ENCODE measurements at places on chromosomes 4 and X.

DNA sequence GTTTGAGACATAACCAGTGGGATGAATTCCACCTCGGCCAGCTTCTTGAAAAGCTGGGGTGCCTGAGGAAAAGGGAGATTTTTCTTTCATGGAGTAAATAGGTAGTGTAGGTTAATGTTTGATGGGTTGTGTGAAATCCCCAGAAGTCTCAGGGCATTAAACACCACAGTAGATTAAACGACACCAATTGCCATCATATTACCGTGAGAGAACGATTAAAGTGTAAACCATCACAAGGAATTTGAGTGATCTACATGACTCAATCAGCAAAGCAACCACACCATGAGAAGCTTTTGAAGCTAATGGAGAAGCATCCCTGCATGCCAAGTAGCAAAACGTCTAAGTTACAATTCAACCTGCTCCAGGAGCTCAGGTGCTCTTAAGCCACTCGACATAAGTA lies 322.5 kb upstream of the GATB start:
- no peak for DNase-seq

- no peak for DNase-seq
These were observed 21.4 kb upstream of the SCRG1 start for GRCh38 chr4:173420324-173420752.

DNA sequence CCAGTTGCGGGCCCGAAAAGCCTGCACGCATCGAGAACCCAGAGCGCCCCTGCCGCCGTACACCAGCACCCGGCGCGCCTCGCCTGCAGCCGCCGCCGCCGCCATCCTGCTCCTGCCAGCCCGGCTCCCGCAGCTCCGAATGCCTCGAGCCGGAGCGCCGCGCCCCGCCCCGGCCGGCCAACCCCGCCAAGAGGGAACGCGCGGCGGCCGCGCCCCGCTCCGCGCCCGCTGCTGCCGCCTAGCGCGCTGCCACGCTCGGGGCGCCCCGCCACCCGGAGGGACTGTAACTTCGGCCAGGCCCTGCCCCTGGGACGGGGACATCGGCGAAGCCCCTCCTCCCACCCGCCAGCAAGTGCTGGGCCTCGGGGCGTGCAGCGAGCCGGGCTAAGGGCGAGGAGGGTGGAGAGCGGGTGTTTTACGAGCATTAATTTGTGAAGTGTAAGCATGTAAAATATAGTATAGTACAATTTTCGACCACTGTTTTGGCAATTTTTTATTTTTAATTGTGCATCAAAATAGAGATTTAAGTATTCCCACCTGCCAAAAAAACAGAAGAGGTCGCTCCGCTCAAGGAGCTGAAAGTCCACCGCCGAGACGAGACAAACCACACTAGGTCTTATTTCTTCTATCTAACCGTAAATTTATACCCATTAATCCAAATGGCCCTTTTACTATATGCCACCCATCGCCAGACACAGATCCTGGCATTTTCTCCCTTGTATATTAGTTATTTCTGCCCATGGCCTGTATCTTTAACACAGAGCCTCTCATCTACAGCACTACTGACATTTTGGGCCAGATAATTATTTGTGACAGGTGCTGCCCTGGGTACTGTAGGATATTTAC lies at the start of gene QDPR:
Gene QDPR (minus strand): TSS at position 141 of the 846 bp plus-strand sequence. CDS start 36 bp downstream, at position 105.
- DNase-seq = peak; percentile 76

- no peak for DNase-seq
These were observed 63.0 kb downstream of the ARHGAP10 start for GRCh38 chr4:147794787-147795413.

DNA sequence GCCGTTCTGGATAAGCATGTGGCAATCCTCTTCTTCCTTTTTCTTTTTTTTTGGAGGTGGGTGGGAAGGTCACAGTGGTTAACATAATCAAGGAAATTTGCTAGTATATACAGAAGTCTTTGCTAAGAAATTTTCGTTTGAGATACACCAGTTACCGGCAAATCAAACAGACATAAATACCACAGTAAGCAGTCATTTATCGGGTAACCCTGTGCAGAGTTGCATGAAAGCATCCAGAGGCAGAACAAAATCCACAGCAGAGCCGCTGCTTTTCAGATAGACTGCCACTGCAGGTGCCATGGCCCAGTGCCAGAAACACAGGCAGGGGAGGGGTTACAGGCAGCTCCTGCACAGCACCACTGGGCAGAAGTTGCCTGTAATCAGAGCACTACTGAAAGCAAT lies 179.1 kb upstream of the MAB21L2 start:
- DNase-seq = no peak

GRCh38 chr4:107900508-107900907 lies 30.8 kb upstream of the CYP2U1 start:
- no peak for DNase-seq

DNA sequence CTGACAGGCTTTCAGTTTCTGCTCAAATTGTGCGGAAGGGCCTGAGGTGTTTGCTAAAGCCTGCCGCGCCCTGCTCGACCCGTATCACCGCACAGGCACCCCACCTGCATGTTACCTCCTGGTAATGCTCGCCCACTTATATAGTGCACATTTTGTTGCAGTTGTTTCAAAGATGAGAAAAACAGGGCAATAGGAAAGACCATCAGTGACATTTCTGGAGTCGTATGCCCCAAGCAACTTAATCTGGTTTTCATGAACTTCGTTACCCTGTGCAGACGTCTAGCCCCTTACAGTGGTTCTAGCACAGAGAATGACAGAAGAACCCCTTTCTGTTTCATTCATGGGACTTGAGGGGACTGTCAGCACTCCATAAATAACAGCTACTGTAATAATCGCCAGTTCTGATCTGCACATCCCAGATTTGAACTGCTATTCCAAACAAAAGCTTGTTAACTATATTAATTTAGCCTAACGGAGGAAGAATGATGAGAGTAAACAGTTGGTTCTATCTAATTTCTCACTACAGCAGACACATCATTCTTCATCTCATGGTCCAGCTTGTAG lies 940 bp upstream of the DCTD start:
- DNase-seq = no peak

- no peak for DNase-seq
These were observed 182.1 kb downstream of the CPE start for GRCh38 chr4:165560941-165561340.

DNA sequence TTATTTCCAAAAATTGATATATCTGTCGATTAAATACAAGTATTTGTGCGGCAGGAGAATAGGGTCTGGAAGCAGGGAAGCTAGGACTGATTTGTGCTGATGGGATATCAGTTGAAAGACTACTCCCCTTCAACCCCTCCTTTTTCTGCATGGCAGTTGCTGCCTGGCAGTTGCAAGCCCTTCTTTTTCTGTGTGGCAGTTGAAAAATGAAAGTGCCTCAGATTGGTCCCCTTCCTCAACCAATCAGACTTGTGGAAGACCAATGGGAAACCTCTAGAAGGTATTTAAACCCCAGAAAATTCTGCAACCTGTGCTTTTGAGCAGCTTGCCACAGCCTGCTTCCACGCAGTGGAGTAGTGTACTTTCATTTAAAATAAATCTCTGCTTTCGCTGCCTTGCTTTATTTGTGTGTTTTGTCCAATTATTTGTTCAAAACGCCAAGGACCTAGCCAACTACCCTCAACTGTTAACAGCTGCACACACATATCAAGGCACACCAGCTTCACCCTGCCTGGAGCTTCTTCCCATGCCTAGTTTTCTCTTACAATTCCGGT lies 1.5 kb upstream of the TMA16 start:
- no peak for DNase-seq

DNA sequence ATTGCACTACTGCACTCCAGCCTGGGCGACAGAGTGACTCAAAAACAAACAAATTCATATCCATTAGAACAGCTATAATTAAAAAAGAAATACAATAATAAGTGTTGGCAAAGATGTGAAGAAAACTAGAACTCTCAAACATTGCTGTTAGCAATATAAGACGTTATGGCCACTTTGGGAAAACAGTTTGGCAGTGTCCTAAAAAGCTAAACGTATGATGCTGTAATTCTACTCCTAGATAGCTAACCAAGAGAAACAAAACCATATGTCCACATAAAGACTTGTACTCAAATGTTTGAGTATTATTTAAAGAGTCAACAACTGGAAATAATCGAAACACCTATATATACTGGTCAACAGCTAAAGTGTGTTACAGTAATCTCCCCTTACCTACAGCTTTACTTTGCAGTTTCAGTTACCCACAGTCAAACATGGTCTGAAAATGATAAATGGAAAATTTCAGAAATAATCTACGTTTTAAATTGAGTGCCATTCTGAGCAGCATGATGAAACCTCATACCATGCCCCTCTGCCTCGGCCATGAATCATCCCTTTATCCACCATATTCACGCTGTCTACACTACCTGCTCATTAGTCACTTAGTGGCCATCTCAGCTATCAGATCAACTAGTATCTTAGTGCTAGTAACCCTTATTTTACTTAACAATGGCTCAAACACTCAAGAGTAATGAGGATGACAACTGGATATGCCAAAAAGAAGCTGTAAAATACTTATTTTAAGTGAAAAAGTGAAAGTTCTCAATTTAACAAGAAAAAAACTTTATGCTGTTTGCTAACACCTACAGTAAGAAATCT lies 4.9 kb downstream of the ELF2 start:
- DNase-seq = no peak

GRCh38 chrX:124240422-124240821 lies 92.0 kb upstream of the TEX13D start:
- DNase-seq = no peak

GRCh38 chrX:17588303-17588702 lies 149.0 kb upstream of the SCML1 start:
- DNase-seq = no peak

DNA sequence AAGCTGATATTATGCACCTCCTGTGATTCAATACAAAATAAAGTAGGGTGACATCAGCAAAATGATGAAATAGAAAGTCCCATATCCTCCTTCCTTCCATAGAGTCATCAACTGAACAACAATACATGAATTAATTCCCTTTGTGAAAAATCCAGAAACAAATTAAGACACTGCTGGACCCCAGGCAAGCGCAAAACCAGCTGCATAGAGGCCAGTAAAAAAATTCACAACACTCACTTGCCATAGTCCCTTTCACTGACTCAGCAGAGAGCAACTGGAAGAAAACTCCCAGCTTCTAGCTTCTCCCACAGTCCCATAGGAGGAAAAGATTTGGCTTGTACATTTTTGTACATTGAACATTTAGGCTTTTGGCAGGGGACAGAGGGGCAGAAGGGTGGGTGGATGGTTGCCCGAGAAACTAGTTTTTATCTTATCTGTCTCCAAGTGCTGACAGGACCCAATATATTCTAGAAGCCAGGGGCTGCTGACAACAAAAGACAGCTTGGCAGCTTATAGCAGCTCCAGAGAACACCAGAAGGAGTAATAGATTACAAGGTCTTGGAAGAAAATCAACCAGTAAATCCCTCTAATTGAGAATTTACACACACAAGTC lies 124.6 kb downstream of the NDST3 start:
- DNase-seq = no peak

- DNase-seq = no peak
These were observed 248.5 kb upstream of the DIAPH2 start for GRCh38 chrX:96436105-96436504.

- no peak for DNase-seq
These were observed 111.2 kb downstream of the CEP44 start for GRCh38 chr4:174394915-174395314.

- no peak for DNase-seq
These were observed 55.3 kb downstream of the MBNL3 start for GRCh38 chrX:132433551-132433950.

DNA sequence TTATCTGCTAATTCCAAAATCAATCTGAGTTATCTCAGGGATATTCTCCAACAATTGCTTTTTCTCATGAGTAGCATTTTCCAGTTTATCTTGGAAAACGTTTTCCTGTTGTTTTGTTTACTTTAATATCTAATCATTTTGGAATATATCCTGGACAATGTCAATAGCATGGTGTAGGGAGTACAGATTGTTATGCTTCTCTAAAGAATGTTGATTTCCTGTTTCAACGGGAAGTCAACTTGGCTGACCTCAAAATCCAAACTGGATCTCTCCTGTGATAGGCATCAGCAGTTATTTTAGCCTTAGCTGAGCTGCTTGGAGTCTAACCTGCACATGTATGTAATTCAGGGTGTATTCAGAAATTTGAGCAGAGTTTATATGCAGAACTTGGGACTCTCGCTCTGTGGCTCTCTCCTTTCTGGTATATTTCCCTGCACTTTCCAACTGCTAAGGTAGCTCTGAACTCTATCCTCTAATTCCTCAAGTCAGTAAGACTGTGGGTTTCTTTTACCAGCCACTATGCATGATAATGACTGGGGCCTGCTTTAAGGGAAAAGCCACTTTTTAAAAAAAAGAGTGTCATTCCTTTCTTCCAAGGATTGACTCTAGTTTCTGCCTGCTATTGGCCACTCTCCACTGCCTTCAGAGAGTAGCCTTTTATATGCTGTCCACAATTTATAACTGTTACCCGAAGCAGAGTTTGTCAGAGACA lies 7.7 kb downstream of the PRSS48 start:
- no peak for DNase-seq

DNA sequence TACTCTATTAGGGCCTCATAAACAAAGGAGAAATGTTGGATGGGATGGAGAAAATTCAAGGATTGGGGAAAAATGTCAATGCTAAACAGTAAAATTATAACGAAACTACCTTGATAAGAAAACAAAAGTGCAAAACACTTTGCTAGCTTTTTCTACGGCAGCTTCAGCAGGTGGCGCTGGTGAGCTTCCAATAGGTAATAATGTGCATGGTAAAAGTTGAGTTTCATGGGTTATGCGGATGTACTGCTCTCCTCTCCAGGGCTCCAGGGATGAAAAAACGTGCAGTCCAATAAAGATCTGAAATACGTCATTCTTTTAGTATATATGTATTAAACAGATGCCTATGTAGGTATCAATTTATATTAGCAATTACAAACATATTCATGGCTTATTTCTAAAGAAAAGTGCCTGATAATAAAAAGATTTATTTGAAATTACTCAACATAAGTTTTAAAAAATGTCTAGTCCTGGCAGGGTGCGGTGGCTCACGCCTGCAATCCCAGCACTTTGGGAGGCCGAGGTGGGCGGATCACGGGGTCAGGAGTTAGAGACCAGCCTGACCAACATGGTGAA lies 239.6 kb downstream of the GRXCR1 start:
- no peak for DNase-seq

DNA sequence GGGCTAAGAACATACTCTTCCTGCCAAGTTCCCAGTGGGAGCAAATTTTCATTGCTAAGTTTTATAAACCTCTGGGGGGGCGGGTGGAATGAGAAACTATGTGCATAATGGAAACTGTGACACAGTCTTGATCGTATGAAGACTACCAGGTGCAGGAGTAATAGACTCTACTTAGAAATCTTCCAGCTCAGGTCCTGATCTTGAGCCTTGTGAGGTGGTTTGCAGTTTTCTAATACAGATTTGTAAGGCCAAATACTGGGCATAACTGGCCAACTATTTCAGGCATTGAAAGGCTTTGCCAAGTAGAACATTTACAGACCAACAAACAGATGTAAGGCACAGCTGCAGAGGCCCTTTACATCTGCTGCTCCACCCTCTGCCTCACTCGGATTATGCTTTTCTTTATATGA lies 89.7 kb upstream of the CBR4 start:
- DNase-seq = no peak

DNA sequence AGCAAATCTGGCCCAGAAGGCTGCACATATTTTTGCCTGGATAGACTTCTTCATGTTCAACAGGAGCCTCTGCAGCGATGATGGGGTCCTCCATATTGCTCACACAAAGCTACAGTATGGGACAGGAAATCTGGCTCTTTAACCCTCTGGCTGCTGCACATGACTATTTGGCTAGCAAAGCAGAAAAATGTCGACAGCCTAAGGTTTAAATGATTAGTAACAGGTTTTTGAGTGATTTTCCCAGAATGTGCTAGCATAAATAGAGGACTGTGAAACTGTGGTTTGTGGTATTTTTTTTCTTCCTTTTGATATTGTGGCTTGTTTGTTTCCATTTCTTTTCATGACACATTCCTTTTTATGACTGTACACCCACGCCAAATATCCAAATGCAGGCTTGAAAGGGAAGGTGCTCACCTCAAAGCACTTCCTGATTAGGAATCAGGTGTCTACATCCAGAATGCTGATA lies 120.2 kb upstream of the GK2 start:
- no peak for DNase-seq
